ENCODE measurements at places on chromosomes 1 and 21. TPM values are rescaled to one million over a fixed set of nuclear protein-coding genes. Genes with fewer than 3 reads are reported as not detected.

Gene TNNT2
- total RNA-seq = not detected

Gene WDR64
- not detected for total RNA-seq

Gene EDARADD
- total RNA-seq = 0.49 TPM

Gene MPZ
- total RNA-seq = 0.32 TPM

Gene NADK
- total RNA-seq = 86.5 TPM

Gene ANXA9
- total RNA-seq = 0.16 TPM

Gene HUNK
- total RNA-seq = 1.8 TPM

Gene CA6
- not detected for total RNA-seq

Gene S100A1
- total RNA-seq = not detected

Gene AMY1A
- not detected for total RNA-seq

Gene MYBPH
- total RNA-seq = not detected

Gene NBPF3
- 24.7 TPM for total RNA-seq

Gene PLA2G5
- not detected for total RNA-seq

Gene S100A7
- not detected for total RNA-seq

Gene FAM72C
- 0.24 TPM for total RNA-seq

Gene HPCA
- 0.49 TPM for total RNA-seq

Gene CFAP126
- total RNA-seq = not detected

Gene OLFML3
- 264 TPM for total RNA-seq

Gene CACNA1S
- total RNA-seq = not detected

Gene LAMTOR2
- 27.1 TPM for total RNA-seq

Gene SV2A
- 23.8 TPM for total RNA-seq

Gene MCOLN2
- total RNA-seq = not detected

Gene IGSF9
- under 0.01 TPM for total RNA-seq

Gene PTPRU
- total RNA-seq = 44.4 TPM

Gene COL24A1
- total RNA-seq = 12.0 TPM

Gene LGALS8
- 70.1 TPM for total RNA-seq

Gene RORC
- total RNA-seq = 0.12 TPM

Gene TCEA3
- 21.6 TPM for total RNA-seq

Gene RNU1-3
- total RNA-seq = under 0.01 TPM

Gene CFHR2
- not detected for total RNA-seq

Gene OR2T35
- not detected for total RNA-seq

Gene RSPH1
- total RNA-seq = not detected

Gene TSPAN1
- 1.2 TPM for total RNA-seq

Gene SNX7
- 85.6 TPM for total RNA-seq

Gene RGL1
- total RNA-seq = 21.5 TPM

Gene S1PR1
- total RNA-seq = 7.6 TPM

Gene FNDC10
- 2.4 TPM for total RNA-seq

Gene CD101
- total RNA-seq = 0.49 TPM

Gene NR1I3
- not detected for total RNA-seq

Gene ACTN2
- 0.65 TPM for total RNA-seq

Gene CTSE
- total RNA-seq = not detected

Gene NBPF6
- not detected for total RNA-seq

Gene DAB1
- total RNA-seq = 0.49 TPM

Gene PTPN14
- 115 TPM for total RNA-seq

Gene CELA2B
- total RNA-seq = not detected

Gene KAZN
- 14.1 TPM for total RNA-seq

Gene CHI3L2
- not detected for total RNA-seq

Gene KLHDC7A
- not detected for total RNA-seq

Gene NHLH1
- total RNA-seq = 0.12 TPM

Gene VWA5B1
- not detected for total RNA-seq
